ENCODE measurements at places on chromosomes 2 and 18. TPM values are rescaled to one million over a fixed set of nuclear protein-coding genes. Genes with fewer than 3 reads are reported as not detected.

DNA sequence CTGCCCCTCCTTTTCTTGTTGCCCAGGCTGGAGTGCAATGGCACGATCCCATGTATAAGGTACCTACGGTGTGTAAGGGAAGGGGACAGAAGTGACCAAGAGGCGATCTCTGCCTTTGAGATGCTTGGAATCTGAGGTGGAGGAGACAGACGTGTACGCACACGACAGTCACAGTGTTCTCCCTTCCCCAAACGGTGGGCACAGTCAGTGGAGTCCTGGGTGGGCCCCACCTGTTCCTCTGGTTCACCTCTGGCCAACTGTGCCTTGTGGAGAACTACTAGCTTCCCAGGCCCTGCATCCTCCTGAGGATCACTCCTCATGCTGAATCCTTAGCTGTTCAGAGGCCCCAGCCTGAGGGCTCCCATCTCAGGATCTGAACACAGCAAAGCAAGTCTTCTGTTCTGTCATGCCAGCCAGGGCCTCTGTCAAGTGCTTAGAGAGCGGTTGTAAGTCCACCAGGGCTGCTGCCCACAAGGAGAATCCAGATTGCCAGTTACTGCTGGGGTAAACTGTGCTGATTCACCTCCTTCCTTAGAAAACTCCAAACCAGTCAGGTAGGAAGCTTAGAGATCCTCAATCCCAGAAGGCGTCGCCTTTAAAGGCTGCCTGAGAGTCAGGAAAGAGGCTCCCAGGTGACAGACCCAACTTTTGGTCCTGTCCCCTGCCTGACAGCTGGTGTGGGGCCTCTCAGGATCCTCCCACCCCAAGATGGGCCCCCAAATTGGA is 1.6 kb downstream of the SLC35F6 start:
- DNase-seq: no peak

DNA sequence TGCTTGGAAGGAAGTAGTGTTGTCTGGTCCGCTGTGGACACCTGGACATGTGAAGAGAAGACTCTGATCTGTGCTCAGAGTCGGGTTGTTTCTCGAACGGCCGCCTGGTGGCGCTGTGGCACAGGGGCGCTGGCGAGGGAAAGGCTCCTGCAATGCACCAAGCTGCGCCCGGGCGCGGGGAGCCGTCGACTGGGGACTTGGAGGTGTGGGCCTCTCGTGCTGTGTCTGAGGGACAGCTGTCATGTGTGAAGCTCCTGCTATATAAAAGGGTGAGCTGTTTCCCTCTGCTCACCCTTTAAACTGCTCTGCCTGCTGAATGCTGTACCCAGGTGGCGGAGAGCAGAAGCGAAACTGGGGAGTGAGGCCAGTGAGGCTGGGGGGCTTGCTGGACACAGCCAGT is 44.0 kb downstream of the GNAL start:
- DNase-seq: peak; percentile 65

The CHRND gene
- not detected for polyA plus RNA-seq

DNA sequence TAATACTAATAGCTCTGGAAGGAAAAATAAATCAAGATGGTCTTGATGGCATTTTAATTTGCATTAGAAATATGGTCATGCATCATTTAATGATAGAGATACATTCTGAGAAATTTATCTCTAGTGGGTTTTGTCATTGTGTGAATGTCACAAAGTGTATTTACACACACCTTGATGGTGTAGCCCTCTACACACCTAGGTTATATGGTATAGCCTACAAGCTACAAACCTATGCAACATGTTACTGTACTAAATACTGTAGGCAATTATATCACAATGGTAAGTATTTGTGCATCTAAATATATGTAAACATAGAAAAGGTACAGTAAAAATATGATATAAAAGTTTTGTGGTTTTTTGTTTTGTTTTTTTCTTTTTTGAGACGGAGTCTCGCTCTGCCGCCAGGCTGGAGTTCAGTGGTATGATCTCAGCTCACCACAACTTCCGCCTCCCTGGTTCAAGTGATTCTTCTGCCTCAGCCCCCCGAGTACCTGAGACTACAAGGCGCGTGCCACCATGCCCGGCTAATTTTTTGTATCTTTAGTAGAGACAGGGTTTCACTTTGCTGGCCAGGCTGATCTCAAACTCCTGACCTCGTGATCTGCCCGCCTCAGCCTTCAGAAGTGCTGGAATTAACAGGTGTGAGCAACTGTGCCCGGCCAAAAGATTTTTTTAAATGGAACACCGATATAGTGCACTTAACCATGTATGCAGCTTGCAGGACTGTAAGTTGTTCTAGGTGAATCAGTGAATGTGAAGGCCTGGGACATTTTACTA is 83.7 kb upstream of the UBXN4 start:
- DNase-seq: peak; percentile 15

The TMEFF2 gene
- not detected for polyA plus RNA-seq

The RAB6C gene
- polyA plus RNA-seq: not detected

GRCh38 chr2:207252979-207253645 is 87.4 kb upstream of the KLF7 start:
- DNase-seq: no peak

GRCh38 chr18:46405832-46406538 is 251.0 kb downstream of the LOXHD1 start:
- no peak for DNase-seq

DNA sequence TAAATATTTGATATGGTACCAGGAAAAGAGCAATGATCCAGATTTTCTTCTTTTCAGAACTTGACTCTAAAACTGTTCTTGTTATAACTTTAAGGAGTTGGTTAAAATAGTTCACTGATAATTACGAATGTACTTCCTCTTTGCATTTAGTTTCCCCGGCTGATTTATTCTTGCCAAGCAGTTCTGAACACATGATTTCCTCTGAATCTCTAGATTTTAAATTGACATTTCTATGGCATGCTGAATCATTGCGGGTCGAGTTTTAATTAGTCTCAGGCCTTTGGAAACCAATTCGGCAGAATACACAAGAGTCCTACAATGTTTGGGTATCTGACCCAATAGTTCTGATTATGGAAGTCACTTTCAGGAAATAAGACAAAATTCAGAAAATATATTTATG is 37.3 kb upstream of the DNAH7 start:
- no peak for DNase-seq

GRCh38 chr18:26335156-26335555 is 108.9 kb downstream of the TAF4B start:
- DNase-seq: no peak

The TBC1D8 gene
- not detected for polyA plus RNA-seq

GRCh38 chr2:163607630-163608029 is 128.2 kb downstream of the FIGN start:
- DNase-seq: no peak

GRCh38 chr2:140747090-140747489 is 1383.7 kb downstream of the LRP1B start:
- DNase-seq: no peak

DNA sequence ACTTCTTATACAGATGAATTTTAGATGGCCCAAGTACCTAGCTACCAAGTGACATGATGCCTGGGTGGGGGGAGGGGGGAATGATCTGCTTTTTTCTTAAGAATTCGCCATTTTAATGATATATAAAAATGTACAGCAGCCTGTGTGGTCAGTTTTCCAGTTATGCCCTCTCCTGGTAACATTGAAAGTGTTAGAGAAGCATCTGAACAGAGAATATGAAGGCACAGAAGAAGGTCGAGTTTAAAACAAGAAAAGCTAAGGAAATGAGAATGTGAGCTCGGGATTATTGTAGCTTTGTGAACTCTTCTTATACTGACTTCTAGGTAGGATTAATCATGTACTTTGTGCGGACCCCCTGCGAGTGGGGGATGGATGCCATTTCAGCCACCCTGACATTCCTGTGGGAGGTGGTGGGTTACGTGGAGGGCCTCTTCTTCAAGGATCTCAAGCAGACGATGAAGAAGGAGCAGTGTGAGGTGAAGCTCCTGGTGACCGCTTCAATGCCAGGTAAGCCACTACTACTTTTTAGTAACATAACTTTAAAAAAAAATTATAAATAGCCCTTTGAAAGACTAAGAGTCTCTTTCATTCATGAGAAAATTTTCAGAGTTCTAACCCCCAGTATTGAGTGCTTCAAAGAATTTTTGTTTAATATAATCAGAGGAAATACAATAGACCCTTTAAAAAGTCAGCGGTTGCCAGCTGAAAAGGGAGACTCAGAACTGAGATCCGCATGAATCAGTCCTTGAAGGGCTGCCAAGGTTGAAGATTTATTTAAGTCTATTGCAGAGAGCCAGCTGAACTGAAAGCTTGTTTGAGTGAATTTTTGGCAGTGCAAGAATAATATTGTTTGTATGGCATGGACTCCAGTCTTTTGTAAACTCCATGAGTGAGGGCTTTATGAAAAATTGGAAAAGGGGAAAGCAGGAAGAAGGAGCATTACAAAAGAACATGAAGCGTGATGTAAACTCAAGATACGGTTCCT is 68.6 kb upstream of the RPE start:
- no peak for DNase-seq

The TRIB2 gene
- polyA plus RNA-seq: 40.7 TPM

DNA sequence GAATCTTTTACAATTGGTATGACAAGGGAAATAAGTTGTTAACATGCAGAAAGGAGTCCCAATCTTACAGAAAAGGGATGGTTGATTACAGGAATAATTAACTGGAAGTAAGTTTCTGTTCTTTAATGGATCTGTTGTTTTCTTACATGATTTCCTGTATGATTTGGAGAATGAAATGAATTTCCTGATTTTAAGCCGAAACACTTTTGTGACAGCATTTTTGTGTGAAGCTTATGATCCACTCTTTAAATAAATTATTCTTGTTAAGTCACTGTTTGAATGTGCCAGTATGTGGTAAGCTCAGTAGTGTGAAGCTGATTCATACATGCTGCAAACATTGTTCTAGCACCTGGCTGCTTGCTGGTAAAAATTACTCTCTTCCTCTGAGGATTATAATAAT is 516.2 kb downstream of the DCDC2C start:
- DNase-seq: no peak

GRCh38 chr2:86017901-86018896 is 87.5 kb downstream of the POLR1A start:
- DNase-seq: no peak

DNA sequence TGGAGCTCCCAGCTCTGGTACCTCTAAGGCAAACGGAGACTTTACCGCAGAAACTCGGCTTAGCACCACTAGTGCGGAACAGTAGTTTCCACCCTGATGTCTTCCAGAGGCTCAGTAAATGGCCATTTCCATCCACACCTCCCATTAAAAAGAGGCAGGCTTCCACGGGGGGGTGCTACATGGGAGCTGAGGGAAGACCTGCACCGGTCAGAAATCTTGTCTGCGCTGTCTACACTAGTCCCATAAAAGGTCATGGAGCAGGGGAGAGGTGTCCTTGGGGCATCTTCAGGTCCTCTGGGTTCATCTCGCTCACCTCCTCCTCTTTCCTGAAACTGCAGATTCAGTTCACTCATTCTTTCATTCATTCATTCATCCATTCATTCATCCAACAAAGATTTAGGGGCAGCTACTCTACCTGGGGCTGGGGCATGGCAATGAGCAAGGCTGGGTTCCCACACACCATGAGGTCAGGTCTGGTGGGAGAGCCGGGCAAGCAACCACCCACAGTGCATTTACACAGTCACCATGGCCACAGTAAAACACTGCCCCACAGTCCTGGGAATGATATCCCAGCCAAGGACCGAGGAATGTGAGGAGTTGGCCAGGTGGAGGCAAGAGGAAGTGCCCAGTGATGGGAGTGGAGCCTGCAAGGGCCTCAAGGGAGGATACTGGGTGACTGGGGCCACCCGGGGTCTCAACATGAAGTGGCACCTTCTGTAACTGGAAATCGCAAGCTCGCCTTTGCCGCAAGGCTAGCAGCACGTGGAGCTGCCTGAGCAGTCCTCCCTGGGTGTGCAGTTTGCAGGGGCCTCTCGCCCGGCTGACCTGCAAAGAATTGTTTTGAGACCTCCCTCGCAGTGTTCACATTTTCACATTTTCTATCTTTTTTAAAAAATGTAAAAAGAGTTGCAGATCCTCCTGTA is 180.2 kb upstream of the RAB6C start:
- no peak for DNase-seq

DNA sequence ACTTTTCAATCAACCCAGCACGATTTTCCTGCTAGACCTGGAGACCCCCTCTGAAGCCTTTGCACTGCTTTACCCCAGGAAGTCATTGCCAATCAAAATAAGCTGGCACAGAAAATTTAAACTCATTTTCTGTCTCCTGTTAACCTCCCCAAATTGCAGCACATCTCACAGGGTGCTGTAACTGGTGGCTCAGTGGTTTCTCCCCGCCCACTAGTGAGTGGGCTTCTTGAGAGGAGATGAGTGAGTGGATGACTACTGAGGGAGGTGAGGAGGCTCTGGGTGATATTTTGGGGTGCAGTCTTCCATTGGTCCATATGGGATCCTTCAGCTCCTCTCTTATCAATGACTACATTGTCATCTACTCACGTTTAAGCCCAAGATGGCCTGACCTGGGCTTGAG is 239.8 kb upstream of the HS6ST1 start:
- DNase-seq: no peak

The PHLPP1 gene
- not detected for polyA plus RNA-seq

The KRCC1 gene
- polyA plus RNA-seq: 31.1 TPM

The POTEE gene
- polyA plus RNA-seq: 0.21 TPM

The HEATR5B gene
- 6.2 TPM for polyA plus RNA-seq

The RMND5A gene
- 27.2 TPM for polyA plus RNA-seq

The LCT gene
- polyA plus RNA-seq: not detected

GRCh38 chr2:186303091-186303490 is 183.0 kb upstream of the ZC3H15 start:
- no peak for DNase-seq

GRCh38 chr2:136612079-136612478 is 153.3 kb upstream of the THSD7B start:
- no peak for DNase-seq

- no peak for DNase-seq
These were observed 163.7 kb downstream of the ASXL3 start for GRCh38 chr18:33741760-33742159.

DNA sequence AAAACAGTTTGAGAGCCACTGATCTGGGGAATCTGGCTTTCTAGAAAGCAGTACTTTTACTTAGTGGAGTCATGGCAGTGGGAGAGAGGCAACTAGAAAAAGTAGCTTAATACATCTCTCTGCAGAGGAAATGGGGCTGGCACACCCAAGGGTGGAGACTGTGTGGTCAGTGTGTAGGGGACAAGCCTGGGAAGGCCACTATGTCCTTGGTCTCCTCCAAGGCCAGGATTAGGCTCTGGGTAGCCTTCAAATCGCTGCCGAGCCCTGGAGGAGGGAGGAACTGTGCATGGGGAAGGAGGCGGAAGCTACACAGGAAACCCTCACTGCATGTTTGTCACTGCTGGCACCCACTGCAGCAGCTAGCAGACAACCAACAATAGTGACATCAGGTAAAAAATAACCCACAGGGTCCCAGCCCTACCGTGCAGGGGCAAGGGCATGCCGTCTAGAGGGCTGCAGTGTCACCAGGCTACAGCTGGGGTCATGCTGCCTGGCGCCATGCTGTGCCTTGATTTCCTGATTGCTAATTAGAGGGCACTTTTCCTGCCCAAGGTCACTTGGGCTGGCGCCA is 34.8 kb downstream of the LBH start:
- DNase-seq: peak; percentile 64

DNA sequence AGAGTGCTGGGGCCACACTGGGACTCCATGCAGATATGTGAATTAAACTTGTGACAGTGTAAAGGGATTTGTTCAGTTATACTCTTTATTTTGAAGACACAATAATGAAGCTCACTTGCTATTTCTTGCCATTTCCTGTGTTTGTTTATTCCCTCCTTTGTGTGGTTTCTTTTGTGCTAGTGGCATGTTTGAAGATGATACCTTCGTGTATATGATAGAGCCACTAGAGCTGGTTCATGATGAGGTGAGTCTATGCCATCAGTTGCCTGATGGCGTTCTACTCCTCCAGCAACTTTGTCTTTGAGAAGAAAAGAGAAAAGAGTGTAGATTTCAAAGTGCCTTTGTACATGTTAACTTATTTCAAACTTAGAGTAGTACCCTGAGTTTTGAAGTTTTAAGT is 99.2 kb upstream of the FAM237A start:
- no peak for DNase-seq
